Tibial nerve (tissue), 4 donors: ENCODE measurements at places on chromosomes 7 and 10.

- DNase-seq = no peak
Measured at GRCh38 chr7:47600199-47601118, 18.5 kb upstream of the TNS3 start.

GRCh38 chr7:51261950-51262795 is 54.4 kb downstream of the COBL start:
- no peak for DNase-seq

DNA sequence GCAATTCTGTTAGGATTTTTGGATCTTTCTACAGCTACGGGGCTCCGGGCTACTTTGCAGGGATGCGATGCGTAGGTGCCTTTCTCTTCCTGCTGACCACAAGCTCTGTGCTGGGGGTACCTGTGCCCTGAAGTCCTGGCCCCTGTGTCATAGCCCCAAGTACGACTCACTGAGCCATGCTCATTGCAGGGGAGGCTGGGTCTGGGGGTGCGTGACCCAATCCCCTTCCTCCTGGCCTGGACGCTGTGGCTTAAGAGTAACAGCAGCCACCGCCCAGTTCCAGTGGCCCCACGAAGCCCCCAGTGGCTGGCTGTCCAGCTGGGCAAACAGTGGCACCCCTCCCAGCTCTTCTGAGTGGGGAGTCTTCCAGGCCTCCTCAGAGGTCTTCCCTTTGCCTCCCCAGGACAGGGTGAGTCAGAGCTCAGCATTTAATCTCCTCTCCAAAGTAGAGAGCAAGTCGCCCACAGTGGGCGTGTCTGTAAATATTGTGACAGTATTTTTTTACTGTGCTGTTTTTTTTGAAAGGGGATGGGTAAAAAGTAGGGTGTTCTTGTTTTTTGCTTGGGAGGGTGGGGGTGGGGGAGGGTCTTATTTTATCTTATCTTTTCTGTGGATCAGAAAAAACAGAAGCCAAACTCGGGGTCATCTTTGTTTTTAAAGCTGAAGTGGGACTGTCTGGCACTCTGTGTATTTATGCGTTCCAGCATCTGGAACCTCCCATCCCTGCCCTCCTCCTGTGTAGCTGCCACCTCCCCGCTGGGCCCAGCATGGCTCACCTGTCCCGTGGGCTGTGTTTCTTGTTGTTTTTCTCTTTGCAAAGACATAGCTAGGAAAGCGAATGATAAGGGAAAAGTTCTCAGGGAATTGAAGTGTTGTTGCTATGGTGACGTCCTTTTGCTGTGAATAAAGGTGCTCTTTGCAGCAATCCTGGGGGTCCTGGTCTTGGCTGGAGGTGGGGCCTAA is 8.2 kb downstream of the LFNG start:
- no peak for DNase-seq

GRCh38 chr7:74560086-74560719 is 97.3 kb upstream of the GTF2I start:
- no peak for DNase-seq

DNA sequence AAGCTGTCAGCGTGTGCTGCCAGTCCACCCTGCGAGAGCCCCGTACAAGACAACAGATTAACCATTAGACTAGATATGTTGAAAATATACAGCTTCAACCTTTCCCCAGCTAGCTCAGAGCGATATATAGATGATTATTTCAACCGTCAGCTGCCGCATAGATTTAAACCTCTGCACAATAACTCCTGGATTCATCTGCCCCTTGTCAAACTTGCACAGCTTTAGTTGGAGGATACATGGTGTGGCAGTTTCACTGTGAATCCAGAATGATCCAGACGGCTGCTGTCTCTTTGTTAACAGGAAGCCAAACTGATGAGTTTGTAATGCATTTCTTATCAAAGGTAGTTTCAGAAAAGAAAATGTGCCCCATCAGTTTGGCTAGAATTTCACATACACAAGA is 659.7 kb downstream of the KCNMA1 start:
- DNase-seq = no peak

DNA sequence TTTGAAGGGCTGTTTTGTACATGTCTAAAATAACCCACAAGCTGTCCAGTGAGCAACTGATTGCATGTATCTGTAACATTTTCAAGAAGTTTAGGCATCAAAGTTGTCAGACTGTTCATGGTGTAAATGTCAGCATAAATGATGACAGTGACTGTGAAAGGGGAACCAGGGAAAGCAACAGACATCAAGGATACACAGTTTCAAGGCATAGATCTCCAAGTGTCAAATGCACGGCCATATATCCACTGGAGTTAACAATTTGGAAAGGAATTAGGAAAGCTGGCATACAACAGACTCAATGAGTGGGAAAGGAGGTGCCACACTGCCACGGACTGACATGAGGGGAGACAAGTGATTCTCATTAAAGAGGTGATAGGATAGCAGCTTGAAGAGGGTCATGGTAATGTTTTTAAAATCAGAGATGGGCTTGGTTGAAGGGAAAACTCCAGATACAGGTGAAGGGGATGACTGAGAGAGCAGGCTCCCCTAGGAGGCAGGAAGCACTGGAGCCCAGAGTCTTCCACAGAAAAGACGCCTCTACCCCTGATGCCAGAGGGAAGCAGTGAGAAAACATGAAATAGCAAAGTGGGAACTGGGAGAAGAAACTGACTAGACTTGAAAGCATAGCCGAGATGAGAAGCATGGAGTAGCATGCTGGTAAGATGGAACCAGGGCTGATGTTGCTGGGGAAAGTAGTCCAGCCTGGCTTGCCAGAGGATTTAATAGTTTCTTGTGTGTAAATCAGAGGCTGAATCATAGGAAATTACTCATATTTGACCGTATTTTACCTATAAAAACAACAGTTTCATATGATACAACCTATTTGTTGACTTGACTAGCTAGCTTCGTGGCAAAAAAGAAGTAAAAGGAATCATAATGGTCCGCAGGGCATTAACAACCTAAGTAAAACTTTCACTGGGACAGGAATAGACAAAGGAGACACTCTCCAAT is 18.6 kb downstream of the NSMCE4A start:
- no peak for DNase-seq
